Vagina (tissue), 2 donors: ENCODE measurements at places on chromosomes 12 and 14. TPM values are rescaled to one million over a fixed set of nuclear protein-coding genes. Genes with fewer than 3 reads are reported as not detected.

Gene BATF
- 12.0 TPM for total RNA-seq

Gene KLHL33
- total RNA-seq: 1.2 TPM

Gene SMIM41
- 1.5 TPM for total RNA-seq

DNA sequence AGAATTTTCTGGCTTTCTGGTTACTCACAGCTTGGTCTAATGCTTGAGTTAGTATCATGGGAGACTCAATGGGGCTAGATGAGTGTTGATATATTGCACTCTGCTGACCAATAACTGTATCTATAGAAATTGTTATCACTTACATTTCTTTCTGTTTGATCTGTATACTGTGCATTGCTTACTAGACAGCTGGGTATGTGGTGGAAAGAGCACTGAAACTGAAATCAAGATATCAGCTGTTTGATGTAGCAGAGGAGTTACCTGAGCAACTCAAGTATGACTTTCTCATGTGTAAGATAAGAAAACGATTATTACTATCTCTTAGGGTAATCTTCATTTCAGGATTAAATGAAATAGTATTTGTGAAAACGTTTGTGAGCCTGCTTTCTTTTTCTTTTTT lies 183.0 kb downstream of the SLC15A5 start:
- DNase-seq: no peak

Gene KRT82
- total RNA-seq: not detected

DNA sequence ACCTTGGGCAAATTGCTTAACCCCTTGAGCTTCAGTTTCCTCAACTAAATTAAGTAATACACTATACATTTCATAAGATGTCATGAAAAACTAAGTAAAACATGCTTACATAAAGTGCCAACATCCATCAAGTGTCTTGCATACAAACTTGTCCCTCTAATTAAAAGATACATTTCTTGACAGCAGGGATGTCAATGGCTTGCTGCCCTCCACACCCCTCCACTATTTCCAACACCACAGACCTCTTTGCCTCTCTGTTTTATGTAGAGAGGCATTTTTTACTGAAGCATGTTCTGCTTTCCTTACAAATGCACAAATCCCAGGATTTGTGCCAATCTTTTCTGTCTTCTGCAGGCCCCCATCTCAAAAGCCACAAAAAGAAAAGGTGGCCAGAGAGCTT lies 89.0 kb upstream of the HOXC13 start:
- no peak for DNase-seq

DNA sequence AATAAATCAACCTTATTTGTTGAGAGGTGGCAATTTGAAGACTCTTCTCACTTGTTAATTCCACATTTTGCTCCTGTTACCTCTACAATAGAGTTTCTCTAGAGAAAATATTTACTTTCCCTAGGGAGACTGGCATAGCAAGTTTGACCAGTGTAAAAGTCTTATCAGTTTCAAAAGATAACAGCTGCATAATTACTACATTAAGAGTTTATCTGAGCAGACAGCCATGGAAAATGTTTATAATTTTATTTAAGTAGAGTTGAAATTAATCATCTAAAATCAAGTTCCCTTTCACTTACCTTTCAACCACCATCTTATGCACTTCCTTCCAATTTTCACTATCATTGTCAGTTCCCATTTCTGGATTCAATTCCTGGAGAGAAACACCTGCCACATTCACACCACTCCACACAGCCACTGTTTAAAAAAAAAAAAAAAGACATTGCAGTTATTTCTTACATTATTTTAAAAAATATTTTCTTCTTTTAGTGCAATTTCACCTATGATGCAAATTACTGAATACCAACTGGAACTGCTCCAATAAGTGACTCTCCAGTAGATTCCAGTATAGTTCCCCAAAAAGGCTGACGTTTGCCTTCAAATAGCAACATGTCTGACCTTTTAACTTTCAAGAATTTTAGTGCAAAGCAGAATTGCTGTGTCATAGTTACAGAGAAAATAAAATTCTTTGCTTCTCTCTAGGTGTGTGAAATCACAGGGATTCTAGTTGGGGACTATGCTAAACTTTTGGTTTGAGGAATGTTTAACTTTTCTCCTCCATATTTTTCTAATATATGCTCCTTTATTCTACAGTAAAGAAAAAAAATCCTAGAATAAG lies 19.4 kb downstream of the LDHB start:
- no peak for DNase-seq

GRCh38 chr12:69055280-69055679 lies 122.3 kb upstream of the CPM start:
- no peak for DNase-seq

DNA sequence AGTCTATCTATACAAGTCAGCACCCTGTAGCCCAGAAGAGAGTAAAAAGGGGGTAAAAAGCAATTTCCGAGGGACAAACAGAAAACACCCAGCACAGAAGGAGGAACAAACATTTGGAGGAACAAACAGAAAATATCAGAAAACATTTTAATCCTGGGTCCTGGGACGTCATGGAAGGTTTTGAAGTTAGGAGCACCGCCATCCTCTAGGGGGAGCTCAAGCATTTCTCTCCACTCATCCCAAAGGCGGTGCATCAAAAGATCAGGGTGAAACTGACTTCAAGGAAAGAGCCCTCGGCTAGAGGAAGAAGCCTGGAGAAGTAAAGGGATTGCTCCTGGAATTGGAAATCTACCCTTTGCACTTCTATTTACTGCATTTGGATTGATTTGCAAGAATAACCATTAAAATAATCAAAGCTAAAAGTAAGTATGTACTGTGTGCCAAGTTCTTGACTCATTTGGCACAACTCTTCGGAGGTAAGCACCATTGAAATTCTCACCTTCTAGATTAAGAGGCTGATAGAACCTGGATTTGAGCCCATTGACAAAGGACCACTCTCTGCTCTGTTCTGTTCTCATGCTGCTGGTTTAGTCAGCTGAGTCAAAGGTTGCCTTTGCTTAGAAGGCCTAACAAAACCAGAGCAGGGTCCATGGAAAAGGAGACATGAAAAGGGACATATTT lies 17.2 kb upstream of the POC1B start:
- DNase-seq: no peak

Gene CIDEB
- 16.0 TPM for total RNA-seq

DNA sequence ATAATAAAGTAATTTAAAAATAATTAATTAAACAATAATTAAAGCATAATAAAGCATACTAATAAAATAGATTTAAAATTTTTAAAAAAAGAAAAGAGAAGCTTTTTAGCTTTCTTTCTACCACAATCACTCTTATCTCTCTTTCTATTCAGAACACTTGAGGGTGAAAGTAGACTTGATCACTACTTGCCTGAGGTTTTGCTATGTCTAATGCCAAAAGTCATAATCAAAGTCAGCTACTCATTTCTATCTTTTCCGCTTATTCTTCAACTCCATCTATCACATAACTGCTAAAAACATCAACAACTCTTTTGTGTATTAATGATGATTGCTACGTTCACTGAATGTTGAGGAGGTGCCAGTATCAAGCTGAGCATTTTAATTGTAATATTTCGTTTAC lies 202.0 kb upstream of the KRR1 start:
- DNase-seq: no peak

GRCh38 chr12:64931321-64931720 lies 106.9 kb downstream of the TBC1D30 start:
- DNase-seq: no peak

DNA sequence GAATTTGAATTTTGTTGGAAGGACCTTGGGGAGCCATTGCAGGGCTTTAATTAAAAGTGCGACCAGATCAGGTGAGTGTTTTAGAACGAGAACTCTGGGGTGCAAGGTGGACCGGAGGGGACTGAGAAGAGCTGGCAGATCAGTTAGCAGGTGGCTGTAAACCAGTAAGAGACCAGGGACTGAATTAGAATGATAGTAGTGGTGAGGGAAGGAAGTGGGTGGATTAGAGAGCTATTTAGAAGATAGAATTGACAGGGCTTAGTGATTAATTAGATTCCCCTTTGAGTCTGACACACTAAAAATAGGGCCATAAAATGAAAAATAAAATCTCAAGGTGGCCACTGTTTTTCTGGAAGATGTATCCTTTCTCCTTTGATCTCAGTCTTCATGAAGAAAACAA lies 44.8 kb downstream of the PLXNC1 start:
- no peak for DNase-seq
